Activated T-cell treated with anti-CD3 and anti-CD28 coated beads, Interleukin-2, amount 50 U/mL, for 1 hour (primary cell): ENCODE measurements at places on chromosomes 1 and 21.

- no peak for DNase-seq
These were observed 249.2 kb downstream of the MATN1 start for GRCh38 chr1:30473922-30474817.

- no peak for DNase-seq
These were observed 6.6 kb downstream of the CMPK1 start for GRCh38 chr1:47340227-47340626.

- no peak for DNase-seq
These were observed 16.1 kb downstream of the FH start for GRCh38 chr1:241503444-241503843.

DNA sequence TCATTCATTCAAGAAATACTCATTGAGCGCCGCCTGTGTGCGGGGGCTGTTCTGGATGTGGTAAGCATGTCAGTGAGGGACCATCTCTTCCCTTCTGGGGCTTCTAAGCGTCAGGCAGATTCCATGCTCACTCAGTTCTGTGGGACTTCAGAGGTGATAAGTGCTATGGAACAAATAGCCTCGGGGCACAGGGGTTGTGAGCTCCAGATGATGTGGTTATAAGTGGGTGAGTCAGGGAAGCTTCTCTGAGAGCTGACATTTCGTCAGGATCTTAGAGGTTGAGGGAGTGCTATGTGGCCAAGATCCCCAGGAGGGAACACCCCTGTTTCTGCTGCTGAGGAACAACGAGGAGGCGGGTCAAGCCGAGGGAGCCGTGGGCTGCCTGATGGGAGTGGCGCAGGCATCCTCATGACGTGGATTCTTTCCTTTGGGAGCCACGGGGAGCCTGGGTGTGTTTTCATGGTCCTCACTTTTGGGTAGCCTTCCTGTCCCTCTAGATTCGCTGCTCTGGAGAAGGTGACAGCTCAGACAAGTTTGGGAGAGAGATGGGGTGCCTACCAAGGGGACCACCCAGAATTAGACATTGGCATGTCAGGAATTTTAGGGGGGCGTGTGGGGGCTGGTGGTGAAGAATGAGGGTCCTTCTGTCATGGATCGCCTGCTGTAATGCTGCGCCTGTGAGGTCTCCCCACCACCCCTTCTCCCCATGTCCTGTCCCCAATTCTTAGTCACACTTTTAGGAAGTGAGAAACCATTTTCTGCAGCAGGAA, 38.5 kb downstream of the HUNK start:
- no peak for DNase-seq

GRCh38 chr1:40987439-40988276, 8.2 kb downstream of the CTPS1 start:
- no peak for DNase-seq

DNA sequence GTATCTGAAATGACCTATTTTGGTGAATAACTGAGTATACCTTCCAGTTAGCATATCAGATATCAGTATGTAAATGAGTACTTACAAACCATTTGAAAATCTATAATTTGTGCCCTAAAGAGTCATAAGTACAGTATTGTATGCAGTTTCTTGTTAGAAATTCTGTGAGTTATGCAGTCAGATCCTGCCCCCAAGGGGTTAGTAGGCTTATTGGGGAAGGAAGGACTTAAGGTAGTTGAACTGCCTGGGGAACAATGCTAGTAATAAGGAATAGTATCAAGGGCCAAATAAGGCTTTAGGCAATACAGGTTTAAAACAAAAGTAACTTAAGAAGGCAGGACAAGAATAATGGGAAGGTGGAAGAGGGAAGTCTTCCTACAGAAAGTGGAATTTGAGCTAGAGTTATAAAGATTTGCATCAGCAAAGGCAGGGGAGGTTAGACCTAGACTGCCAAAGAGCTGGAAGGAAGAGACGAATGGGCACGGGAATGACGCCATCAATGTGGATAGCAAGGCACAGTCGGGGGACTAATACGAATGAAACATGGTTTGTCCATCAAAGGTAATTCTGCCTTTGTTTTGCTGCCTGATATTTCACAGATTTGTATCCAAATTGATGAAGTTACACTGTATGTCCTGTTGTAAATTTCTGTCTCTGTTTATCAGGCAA, 182.9 kb upstream of the DPYD start:
- no peak for DNase-seq

- DNase-seq: no peak
These were observed 1.1 kb upstream of the PHTF1 start for GRCh38 chr1:113760102-113761080.

DNA sequence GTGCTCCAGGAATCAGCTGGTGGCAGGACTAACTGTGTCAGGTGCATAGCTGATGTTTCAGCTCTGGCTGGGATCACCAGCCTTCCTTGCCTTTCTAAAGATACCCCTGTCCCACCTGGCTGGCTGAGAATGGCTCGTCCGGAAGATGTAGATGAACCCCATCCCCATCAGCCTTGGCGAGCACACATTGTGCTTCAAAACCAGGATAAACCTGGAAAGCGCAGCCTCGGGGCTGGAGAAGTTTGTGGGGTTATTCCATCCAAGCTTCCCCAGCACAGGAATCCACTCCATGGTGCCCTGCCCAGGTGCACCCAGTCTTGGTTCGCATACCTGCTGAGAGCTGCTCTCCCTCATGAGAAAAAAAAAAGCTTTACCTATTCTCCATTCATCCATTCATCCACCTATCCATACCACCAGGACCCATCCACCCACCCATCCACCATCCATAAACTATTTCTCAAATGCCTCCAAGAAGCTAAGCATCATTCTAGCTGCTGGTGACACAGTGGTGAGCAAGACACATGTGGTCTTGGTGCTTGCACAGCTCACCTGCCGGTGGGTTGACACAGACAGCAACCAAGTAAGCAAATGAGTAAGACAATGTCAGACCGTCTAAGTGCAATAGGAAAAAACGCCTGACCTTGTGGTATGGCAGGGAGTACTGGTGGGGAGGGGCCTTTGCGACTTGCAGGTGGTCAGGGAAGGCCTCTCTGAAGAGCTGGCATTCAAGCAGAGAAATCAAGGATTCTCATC, 94.0 kb downstream of the DMRTB1 start:
- no peak for DNase-seq

- DNase-seq: no peak
These were observed 16.6 kb upstream of the ZRANB2 start for GRCh38 chr1:71097428-71097827.

DNA sequence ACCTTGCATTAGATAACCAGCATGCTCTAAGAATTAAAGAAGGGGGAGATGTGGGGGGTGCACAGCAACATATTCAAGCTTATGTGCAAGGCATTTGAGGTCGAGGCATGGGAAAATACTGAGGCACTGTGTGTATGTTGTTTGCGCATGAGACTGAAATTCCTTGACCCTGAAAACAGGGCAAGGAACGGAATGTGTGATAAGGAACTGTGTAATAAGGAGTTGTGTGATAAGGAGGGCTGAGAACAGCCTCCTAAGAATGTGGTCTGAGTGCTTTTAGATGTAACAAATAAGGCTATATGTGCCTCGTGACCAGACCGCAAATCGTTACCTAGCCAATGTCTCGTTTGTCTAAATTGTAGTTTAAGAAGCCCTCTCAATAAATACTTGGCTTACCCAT, 26.5 kb upstream of the ITLN1 start:
- no peak for DNase-seq

GRCh38 chr21:31078796-31079195, 40.5 kb upstream of the KRTAP19-8 start:
- no peak for DNase-seq

DNA sequence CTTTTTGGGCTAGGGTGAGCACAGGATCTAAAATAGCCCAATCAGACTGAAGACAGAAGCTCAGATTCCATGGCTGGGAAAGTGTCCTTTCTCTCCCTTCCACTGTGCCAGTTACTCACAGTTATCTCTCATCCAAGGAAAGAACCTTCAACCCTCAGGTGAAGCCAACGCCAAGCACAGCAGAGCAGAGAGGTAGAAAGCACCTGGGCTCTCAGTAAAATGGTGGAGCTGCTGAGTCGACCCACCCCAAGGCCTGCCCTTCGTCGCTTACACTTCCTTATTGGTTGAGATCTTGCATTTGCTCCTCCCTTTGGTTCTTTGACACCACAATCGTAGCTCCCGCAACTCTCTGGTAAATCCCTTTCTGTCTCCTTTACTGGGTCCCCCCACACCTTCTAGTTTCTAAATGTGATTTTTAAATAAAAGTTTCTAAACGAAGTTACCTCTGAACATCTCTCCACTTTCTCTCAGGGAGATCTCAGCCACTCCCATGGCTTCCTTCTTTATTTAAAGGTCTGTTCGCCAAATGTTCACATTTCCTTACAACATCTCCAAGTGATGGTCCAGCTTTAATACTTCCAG, 27.5 kb upstream of the SLC30A1 start:
- DNase-seq: peak; percentile 27

DNA sequence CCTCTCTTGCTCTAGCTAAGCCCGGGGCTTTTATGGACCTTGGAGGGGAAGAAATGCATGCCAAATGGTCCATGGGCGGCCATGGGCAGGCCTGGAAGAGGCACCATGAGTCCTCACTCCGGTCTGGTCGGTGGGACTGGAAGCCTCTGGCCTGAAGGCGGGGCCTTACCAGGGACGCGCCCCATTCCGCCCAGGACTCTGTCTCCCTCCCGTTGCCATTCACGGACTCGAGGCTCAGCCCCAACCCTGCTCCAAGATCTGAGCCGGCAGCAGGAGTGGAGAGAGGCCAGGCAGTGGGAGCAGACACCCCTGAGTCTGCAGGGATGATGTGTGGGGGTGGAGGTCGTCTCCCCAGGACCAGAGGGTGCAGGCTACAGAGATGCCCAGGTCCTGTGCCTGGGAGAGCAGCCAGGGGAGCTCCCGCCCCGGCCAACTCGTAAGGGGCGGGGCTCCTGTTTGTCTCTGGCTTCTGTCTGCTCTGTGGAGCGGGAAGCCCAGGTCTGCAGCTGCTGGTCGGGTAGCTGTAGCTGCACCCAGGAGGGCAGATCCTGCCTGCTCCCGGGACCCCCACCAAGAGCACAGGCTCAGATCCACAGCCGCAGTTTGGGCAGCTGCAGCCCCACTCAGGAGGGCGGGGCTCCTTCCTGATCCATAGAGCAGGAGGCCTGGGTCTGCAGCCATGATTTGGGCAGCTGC, 8.3 kb upstream of the KANK4 start:
- no peak for DNase-seq

GRCh38 chr1:227791425-227792143, 23.9 kb upstream of the PRSS38 start:
- DNase-seq: no peak

- no peak for DNase-seq
These were observed 166.6 kb downstream of the DSCAM start for GRCh38 chr21:40680311-40680710.

DNA sequence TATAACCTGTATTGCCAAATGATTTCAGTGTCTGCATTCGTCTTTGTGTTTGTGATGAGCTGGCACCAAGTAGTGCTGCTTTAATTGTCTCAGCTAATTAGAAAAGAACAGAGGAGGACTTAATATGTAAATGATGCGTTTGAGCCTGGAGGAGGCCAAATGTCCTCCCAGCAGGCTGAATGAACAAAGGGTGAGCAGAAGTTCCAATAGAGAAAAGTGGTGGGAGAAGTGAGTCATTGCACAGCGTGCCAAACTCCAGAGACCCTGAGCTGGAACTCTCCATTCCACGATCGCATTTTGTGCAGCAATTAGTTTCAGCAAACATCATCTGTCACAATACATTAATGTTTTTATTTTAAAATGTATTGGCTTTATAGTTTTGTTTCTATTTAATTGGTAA, 17.9 kb downstream of the ETV3L start:
- no peak for DNase-seq

- DNase-seq: peak; percentile 23
These were observed 1.6 kb downstream of the KCNE1 start for GRCh38 chr21:34510148-34511142.

DNA sequence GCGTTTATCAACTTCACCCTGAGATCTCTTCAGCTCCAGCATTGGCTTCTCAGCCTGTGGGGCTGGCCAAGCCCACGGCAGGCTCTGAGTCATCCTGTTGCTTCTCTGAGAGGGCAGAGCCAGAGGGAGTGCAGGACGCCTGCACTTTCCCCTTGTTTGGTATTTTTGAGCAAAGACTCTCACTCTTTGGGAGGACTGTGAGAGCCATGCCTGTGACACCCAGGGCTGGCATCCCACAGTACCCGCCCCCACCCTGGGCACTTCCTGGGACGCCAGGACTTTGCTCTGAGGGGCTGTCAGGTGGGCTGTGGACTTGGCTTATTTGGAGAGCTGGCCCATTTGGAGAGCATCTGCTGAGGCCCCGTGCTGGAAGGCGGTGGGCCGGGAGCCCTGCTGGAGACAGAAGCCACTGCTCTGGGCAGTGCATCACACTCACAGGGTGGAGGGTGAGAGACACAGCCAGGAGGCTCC, 37.4 kb downstream of the VANGL1 start:
- no peak for DNase-seq

- peak; percentile 88 for DNase-seq
These were observed 32.4 kb downstream of the EIF2D start for GRCh38 chr1:206579747-206580437.

DNA sequence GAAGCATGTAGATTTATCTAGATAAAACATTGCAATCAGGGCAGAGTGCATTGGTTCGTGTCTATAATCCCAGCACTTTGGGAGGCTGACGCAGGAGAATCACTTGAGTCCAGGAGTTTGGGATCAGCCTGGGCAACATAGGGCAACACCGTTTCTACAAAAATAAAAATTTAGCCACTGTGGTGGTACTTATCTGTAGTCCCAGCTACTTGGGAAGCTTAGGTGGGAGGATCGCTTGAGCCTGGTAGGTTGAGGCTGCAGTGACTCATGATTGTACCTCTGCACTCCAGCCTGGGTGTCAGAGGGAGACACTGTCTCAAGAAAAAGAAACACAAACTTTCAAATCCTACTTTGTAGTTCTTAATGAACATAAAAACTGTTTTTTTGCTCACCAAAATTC, 64.2 kb upstream of the RCC1 start:
- no peak for DNase-seq

- DNase-seq: no peak
These were observed 14.7 kb downstream of the HSF2BP start for GRCh38 chr21:43644609-43645008.

GRCh38 chr1:159936273-159936904, 9.0 kb downstream of the IGSF9 start:
- DNase-seq: peak; percentile 90

- DNase-seq: no peak
These were observed 27.5 kb upstream of the ROR1 start for GRCh38 chr1:63746129-63746864.

DNA sequence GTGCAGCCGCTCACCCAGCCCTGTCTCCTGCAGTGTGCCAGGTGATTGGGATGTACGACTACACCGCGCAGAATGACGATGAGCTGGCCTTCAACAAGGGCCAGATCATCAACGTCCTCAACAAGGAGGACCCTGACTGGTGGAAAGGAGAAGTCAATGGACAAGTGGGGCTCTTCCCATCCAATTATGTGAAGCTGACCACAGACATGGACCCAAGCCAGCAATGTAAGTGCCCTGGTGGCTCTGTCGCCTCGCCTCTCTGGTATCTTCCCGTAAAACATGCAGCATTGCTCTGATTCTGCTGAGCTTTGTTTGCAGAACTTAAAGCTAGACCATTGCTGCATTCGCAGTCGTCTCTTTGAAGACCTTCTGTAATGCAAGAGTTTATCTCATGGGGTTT, 79.2 kb downstream of the ATP5PO start:
- DNase-seq: no peak
